ENCODE measurements at places on chromosomes 4 and X. TPM values are rescaled to one million over a fixed set of nuclear protein-coding genes. Genes with fewer than 3 reads are reported as not detected.

DNA sequence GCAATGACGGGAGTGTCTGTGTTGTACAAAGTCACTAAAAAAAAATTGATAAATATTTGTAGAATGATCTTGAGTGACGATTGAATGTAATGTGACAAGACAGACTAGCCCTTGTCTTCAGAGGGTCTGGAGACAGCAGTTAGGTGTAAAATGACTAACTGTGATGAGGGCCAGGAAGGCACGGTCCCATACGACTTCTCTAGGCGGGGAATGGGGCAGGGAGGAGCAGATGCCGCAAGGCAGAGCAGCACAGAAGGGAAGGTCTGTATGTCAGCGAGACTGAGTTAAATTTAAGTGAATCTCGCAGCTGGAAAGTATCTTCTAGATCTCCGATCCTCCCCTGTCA lies 405 bp downstream of the CENPE start:
- no peaks in the 10 kb centered on the region for H3K4me1 ChIP-seq
- no peaks in the 10 kb centered on the region for H3K27me3 ChIP-seq
- peak overlapping the region; percentile 95 for H3K4me3 ChIP-seq
- no peak for DNase-seq

- H3K4me1 ChIP-seq, result peaks cover 20% of the 10 kb centered on the region
- H3K4me3 ChIP-seq, result no peak overlapping the region
- no peak overlapping the region for H3K27ac ChIP-seq
- no peak for DNase-seq
Measured at GRCh38 chr4:2860391-2861348, 17.0 kb downstream of the ADD1 start.

- no peak overlapping the region for H3K27ac ChIP-seq
- DNase-seq, result peak; percentile 7
- H3K36me3 ChIP-seq, result no peaks in the 10 kb centered on the region
- H3K27me3 ChIP-seq, result no peaks in the 10 kb centered on the region
Measured at GRCh38 chrX:41265615-41266014, 68.3 kb upstream of the DDX3X start.

DNA sequence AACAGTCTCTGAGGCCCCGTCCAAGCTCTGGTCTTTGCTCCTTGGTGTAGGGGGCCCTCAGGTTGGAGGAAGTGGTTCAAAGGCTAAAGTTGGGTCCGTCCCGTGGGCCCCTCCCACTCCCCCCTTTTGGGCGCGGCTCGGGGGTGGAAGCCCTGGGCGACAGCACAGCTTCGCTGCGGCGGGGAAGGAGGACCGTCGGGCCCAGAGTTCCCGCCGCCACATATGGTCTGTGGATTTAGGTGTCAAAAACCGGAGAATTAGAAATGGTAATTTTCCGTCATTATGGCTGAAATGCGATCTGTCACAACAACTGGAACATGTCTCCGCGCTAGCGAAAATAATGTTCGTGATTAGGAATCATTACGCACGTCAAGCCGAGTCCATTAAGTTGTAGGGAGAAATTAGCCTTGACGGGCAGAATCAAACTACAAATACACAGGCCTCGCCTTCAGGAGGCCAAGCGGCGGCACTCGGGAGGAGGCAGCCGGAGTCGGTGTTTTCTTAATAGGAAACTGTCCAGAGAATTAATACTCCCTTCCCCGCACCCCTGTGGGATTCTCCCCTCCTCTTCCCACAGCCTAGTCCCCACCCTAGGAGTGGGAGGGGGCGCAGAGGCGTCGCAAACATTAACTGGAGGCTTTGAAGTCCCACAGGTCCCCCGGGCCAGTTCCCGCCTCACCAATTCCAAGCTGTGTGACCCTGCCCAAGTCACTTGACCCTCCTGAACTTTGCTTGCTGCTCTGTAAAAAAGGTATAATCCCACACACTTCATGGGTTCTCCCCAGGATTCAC lies 15.0 kb downstream of the NKX3-2 start:
- H3K27me3 ChIP-seq, result peaks cover 44% of the 10 kb centered on the region
- H3K36me3 ChIP-seq, result no peaks in the 10 kb centered on the region
- peaks cover 14% of the 10 kb centered on the region for H3K4me1 ChIP-seq
- H3K27ac ChIP-seq, result no peak overlapping the region
- no peak for DNase-seq

DNA sequence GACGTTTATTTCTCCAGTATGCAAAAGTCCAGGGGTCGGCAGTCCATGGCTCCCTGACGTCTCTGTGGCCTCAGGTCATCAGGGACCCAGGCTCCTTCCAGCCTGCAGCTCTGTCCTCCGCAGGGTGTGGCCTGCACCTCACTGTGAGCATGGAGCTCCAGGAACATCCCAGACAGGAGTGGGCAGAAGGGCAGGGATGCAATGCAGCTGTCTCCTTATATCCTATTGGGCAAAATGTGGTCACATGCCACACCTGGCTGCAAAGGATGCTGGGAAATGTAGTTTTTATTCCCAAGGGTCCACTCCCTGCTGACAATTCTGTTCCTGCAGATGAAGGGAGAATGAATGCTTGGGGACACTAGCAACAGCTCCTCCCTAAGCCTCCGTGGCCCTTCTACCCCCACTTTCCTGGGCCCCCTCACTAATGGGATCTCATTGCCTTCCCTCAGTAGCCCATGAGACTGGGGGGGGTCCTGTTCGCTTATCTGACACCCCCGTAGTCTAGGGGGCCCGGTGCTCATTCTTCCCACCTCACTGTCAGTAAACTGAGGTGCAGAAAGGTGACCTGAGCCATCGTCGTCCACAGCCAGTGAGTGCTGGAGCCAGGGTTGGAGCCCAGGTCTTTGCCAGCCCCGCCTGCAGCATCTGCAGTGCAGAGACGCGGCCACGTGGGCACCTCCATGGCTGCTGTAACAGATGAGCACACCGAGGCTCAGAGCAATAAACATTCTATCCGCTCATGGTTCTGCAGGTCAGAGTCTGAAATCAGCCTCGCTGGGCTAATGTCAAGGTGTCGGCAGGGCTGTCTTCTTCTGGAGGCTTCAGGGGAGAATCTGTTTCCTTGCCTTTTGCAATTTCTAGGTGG lies 5.9 kb upstream of the GRPEL1 start:
- peaks cover 8% of the 10 kb centered on the region for H3K4me1 ChIP-seq
- H3K27me3 ChIP-seq, result no peaks in the 10 kb centered on the region
- no peak for DNase-seq
- no peak overlapping the region for H3K4me3 ChIP-seq
- H3K36me3 ChIP-seq, result no peaks in the 10 kb centered on the region
- no peak overlapping the region for H3K27ac ChIP-seq

- no peaks in the 10 kb centered on the region for H3K27me3 ChIP-seq
- no peak for DNase-seq
- no peak overlapping the region for H3K4me3 ChIP-seq
- H3K4me1 ChIP-seq, result no peaks in the 10 kb centered on the region
- H3K36me3 ChIP-seq, result no peaks in the 10 kb centered on the region
Measured at GRCh38 chr4:189494407-189494806, 446.3 kb upstream of the FRG1 start.

DNA sequence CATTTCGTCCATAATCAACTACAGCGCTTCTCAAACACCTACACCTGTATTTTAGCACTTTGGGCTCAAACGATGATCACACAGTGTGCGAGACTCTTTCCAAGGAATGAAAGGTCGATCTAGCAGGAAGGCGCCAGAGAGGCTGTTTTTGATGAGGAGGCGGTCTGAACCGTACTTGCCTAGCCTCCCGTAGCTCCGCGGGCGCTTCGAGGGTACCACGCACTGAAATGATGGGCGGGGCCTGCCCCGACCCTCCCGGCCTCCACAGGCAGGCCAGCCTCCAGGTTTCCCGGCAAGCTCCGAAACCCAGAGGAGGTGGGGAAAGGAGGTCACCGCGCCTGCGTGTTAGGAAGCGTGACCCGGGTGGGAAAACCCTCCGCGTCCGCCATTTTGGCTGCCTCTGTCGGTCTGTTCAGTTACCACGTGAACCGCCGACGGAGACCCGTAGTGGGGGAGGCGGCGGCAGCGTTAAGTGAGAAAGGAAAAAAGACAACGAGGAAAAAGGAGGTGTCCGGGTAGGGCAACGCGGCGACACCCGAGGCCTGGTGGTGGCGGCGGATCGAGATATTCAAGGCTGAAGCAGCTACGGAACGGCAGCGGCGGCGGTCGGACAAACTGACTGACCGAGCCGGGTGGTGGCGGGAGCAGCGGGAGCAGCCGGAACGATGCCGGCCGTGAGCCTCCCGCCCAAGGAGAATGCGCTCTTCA lies at the start of gene NAA15:
TSS of gene NAA15 (plus strand) at position 393 of the 708 bp plus-strand sequence. CDS start at position 666, 273 bp downstream.
- no peaks in the 10 kb centered on the region for H3K27me3 ChIP-seq
- H3K4me1 ChIP-seq, result peaks cover 22% of the 10 kb centered on the region
- DNase-seq, result peak; percentile 99

GRCh38 chr4:187141101-187141500 lies 417.4 kb upstream of the FAT1 start:
- DNase-seq, result no peak
- H3K4me1 ChIP-seq, result no peaks in the 10 kb centered on the region
- no peaks in the 10 kb centered on the region for H3K36me3 ChIP-seq
- H3K4me3 ChIP-seq, result no peak overlapping the region

Gene CISD2
- 14.6 TPM for polyA plus RNA-seq

Gene SCML2
- 0.64 TPM for polyA plus RNA-seq

Gene ADAMTS3
- polyA plus RNA-seq, result not detected

Gene KLB
- not detected for polyA plus RNA-seq

Gene CPZ
- not detected for polyA plus RNA-seq

Gene ITGB1BP2
- polyA plus RNA-seq, result not detected

Gene NR0B1
- not detected for polyA plus RNA-seq

Gene DDIT4L
- polyA plus RNA-seq, result not detected

Gene STOX2
- not detected for polyA plus RNA-seq
